ENCODE measurements at places on chromosomes 3 and 15. TPM values are rescaled to one million over a fixed set of nuclear protein-coding genes. Genes with fewer than 3 reads are reported as not detected.
A peak's percentile ranks its signal among the peaks of the same experiment; 100 is the strongest.

Gene CLASP2
- 73.6 TPM for total RNA-seq

- DNase-seq: no peak
These were observed 8.3 kb downstream of the SERPINI1 start for GRCh38 chr3:167743799-167744198.

- no peak for DNase-seq
These were observed 44.0 kb downstream of the MESD start for GRCh38 chr15:80945605-80946004.

GRCh38 chr3:16467393-16467792 is 46.1 kb downstream of the RFTN1 start:
- no peak for DNase-seq

GRCh38 chr3:124981472-124981871 is 46.9 kb upstream of the MUC13 start:
- no peak for DNase-seq

DNA sequence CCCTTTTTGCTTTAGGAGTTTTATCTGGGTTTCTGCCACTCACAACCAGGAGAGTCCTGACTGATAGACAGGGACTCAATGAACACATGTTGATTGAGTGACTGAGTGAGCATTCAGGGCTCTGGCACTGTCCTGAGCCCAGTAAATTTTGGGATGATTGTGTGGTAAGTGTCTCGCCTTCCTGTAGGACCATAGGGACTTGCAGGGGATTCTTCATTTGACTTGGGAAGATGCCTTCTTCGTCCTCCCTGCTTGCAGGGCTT is 22.3 kb upstream of the FLNB start:
- no peak for DNase-seq

- DNase-seq: no peak
These were observed 54.4 kb upstream of the THUMPD3 start for GRCh38 chr3:9308298-9308990.

Gene CCRL2
- 2.1 TPM for total RNA-seq

Gene OIP5
- 0.28 TPM for total RNA-seq

GRCh38 chr15:52653431-52653964 is 25.7 kb downstream of the ATOSA start:
- DNase-seq: no peak

GRCh38 chr3:62622553-62623174 is 249.3 kb upstream of the FEZF2 start:
- peak; percentile 19 for DNase-seq

GRCh38 chr3:124671106-124671505 is 59.1 kb upstream of the UMPS start:
- no peak for DNase-seq

GRCh38 chr15:63405159-63405558 is 23.5 kb upstream of the CA12 start:
- DNase-seq: no peak

- DNase-seq: no peak
These were observed 114.6 kb downstream of the NFKBIZ start for GRCh38 chr3:101963902-101964362.

DNA sequence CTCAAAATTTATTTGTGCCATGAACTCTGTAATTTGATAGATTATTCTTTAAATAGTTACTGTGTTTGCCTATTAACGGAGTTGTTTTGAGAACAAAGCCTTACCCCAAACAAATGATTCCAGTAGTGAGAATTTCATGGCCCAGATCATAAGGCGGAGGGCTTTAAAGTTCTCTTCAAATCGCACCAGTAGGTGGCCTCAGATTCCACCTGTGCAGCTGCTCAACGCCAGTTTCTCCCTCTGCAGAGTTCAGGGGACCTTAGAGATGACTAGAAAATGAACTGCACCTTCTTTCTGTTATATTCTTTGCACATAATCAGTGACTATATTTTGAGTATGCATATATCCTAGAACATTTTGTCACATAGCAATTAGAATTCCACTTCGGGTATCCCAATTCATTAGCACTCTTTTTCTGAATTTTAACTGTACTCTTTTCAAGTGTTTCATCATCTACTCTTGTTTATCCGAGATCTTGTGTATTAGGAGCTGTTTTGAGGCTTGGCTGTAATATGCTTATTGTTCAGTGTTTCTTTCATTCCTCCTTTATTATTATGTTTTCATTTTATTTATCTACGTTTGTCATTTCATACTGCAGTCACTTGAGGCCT is 232.6 kb upstream of the CHRM5 start:
- peak; percentile 39 for DNase-seq

Gene EID1
- 248 TPM for total RNA-seq

Gene DUOXA1
- 7.6 TPM for total RNA-seq

Gene ATP13A4
- total RNA-seq: 0.14 TPM

- DNase-seq: no peak
These were observed 408 bp downstream of the NICN1 start for GRCh38 chr3:49428752-49429080.

DNA sequence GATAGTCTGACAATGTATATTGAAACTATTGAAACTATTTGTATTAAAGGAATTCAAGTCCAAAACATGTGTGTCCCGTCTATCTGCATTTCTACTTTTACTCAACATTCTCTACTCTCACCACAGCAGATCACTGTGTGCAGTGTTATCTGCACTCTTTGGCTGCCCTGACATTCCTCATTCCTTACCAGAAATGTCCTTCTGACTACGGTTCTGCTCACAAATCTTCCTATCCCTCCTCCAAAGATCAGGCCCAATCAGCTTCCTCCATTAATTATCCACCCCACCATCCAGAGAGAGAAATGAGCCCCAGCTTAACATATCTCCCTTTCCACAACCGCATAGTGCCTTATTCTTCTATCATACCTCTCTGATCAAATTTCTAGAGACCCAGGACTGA is 94.7 kb downstream of the TBL1XR1 start:
- DNase-seq: no peak
